ENCODE measurements at places on chromosomes 6 and 20.

- DNase-seq = no peak
Observed at GRCh38 chr20:1134355-1134754, 16.0 kb downstream of the PSMF1 start.

DNA sequence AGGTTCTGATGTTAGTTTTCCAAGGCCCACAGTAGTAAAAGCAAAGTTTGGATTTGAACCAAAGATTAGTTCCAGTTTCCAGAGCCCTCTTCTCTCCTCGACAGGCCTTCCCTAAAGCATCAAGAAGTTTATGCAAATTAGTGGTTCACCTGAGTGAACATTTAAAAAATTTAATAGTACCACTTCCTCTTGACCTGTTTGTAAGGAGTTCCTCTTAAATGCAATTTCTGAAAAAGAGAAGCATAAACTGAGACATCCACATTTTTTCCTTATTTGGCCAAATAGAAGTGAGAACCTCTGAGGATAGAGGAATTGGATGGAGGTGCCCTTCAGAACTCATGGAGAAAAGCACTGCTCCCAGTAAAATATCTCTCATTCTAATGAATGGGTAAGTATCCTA, 1.2 kb upstream of the DSE start:
- no peak for DNase-seq

GRCh38 chr6:142478117-142478516, 176.3 kb downstream of the ADGRG6 start:
- no peak for DNase-seq

GRCh38 chr6:54102238-54102637, 9.0 kb upstream of the MLIP start:
- DNase-seq = no peak

DNA sequence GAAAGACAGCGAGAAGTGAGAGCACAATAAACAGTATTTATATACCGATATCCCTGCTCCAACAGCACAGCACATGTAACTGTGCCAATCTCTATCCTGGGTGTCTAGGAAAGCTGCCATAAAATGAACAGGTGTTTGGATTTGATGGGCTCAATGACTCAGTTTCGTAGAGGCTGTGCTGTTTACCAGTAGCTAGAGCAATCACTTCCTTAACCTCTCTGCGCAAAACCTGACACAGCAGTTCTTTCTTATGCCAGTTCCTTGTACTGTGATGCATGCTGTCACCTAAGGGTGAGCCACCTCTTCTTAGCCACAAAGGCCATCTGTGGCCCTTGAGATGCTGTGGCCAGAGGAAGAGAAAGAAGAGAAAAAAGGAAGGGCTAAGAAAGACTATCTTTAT, 59.3 kb downstream of the SHPRH start:
- DNase-seq = no peak

GRCh38 chr20:39067526-39068216, 105.5 kb downstream of the DHX35 start:
- no peak for DNase-seq

DNA sequence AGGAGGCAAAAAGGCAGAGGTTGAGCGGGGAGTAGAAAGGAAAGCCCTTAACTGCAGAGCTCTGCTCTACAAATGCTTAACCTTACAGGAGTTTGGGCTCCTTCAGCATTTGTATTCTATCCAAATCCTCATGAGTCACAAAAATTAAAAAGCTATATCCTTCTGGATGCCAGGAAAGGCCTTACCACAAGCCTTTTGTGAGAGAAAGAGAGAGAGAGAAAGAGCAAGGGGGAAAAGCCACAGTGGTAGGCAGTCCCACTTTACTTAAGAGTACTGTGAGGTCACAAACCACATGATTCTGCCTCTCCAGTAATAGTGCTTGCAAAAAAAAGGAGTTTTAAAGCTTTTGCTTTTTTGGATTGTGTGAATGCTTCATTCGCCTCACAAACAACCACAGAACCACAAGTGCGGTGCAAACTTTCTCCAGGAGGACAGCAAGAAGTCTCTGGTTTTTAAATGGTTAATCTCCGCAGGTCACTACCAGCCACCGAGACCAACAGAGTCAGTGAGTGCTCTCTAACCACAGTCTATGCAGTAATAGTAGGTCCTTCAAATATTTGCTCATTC, at the start of gene RUNX2:
Gene RUNX2, plus strand, starts transcription at position 375 of the 567 bp plus-strand sequence. CDS start 397 bp downstream, outside the sequence.
- peak; percentile 1 for DNase-seq

- DNase-seq = peak; percentile 12
Observed at GRCh38 chr6:95923518-95923917, 92.3 kb upstream of the FUT9 start.

DNA sequence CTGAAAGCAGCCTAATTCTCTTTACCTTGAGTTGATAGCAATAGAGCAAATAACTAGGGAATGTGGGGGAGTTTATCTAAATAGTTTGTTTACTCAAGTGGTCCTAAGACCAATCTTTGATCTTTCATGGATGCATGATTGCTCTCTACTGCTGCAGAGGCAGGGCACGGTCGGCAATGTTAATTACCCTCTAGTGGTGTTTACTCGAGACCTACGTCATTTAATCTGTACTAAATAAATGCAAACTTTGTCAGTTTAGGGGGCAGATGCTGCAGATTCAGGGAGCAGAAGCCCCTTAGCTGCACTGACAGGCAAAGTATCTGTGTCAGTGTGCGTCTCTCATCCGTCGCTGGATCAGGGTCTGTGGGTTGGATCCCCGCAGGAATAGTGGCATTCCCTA, 6.9 kb downstream of the RTN4IP1 start:
- no peak for DNase-seq

GRCh38 chr20:52209154-52209571, 17.6 kb upstream of the ZFP64 start:
- no peak for DNase-seq

DNA sequence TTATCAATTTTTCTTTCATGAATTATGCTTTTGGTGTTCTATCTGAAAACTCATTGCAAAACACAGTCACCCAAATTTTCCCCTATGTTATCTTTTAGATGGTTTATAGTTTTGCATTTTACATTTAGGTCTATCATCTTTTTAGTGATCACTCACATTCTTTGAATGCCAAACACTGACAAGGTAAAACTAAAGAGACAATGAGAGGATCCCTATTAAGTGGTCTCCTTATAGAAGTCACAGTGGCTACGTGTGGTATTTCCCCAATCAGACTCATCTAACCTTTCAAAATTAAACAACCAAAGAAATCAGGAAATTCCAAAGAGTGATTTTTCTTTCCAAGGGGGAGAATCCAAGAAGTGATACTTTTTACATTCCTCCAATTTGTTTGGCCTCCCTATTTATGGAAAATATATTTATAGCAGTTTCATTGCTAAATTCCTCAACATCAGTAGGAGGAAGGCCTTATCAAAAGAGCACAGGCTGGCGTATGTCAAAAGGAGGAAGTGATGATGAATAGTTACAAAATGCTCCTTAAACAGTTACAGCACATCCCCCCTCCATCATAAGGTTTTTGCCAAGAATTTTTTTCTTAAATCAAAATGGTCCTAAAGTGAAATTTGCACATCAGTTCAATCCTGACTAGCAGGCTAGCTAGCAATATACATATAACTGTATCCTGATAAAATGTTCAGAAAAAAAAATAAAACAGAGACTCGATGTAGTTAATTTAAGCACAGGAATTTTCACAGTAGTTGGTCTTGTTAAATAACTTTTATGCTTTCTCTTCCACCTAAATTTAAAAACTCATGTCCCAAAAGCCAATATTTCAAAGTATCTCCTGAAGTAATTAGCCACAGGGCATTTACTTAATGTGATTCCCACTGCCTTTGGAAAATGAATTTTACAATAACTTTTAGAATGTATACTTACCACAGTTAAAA, 76.2 kb upstream of the IPCEF1 start:
- no peak for DNase-seq

DNA sequence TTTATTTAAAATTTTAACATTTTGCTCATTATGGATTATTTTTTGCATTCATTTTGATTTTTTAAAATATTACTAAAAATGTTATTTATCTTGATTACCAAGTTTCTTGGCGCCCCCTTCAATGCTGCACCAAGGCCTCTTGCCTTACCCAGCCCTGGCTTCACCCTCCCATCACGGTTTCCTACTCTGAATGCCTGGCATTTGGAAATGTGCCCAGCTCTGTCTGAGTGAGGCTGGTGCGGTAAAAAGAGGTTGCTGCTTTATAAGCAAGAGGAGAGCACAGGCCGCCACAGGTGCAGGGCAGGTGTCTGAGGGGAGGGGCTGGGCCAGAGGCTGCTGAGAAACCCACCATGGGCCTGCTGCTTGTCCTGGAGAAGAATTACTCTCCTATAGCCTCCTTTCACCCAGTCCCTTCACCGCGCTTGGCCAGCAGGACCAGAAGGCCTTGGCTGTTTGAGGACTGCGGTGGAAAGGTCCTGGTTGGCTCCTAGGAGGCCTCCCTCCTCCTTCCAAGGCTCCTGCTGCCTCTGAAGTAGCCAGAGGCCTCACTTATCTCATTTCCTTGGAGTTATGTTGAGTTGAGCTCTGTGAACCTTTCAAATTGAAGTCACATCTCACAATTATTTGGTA, 62.6 kb downstream of the BANF2 start:
- no peak for DNase-seq

- no peak for DNase-seq
Observed at GRCh38 chr6:165562421-165563090, 100.5 kb downstream of the PDE10A start.

DNA sequence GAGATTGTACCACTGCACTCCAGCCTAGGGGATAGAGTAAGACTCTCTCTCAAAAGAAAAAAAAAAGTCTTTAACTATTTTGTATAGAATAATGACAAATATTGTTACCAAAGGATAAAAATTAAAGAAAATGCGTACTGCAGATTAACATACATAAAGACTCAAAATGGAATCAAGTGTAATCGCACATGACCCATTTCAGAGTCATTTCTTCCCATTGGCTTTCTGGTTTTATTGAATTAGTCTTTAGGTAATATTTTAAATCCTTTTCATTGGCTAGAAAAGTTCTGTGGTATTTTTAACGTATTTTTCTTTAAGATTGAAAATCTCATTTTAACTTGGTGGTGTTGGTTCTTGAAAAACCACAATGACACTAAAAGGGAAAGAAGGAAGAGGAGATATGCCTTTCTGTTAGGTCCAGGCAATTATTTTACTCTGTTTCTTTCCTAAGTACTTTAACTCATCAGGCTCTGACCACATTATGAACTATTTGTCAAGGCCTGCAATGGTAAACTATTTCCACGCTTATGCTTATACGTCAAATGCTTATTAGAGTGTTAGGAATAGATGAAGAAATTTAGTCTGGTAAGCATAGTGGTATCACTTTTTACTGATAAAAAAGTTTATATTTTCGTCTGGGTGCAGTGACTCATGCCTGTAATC, 52.3 kb downstream of the PLEKHG1 start:
- no peak for DNase-seq

DNA sequence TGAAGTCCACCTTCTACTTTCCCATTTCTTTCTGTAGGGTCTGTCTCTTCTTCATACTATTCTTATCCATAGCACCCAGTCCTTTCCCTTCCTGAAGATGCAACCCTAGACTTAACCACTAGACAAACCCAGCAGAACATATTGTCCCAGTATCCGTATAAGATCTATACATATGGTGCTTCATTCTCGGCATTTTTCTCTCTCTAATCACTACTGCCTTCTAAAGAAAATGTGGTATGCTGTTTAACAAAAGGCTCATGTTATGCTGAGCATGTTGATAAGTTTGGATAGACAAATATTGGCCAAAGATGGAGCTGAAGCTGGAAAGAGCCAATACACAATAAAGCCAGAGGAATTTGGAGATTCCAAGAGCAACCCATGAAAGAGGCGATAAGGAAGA, 212.6 kb downstream of the MAFB start:
- no peak for DNase-seq
